ENCODE measurements at places on chromosomes 1 and 21. TPM values are rescaled to one million over a fixed set of nuclear protein-coding genes. Genes with fewer than 3 reads are reported as not detected.
A peak's percentile ranks its signal among the peaks of the same experiment; 100 is the strongest.

DNA sequence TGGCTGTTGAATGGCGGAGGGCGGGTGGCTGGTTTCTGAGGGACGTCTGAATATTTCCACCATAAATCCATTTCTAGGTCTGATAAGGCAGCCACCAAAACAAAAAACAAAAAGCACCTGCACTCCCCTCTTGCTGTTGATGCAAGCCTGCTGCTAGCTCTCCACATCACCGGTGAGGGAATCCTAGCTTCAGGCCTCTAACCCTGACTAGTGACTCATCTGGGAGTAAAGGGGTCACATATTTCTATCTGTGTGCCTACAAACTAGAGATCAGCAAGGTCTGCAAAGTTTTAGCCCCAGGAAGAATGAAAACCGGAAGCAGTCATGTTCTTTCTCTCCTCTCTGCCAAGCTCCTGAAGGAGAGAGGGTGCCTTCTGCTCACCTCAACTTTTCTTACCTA lies 10.3 kb upstream of the ERMAP start:
- H3K27ac ChIP-seq: no peak overlapping the region
- H3K36me3 ChIP-seq: no peaks in the 10 kb centered on the region
- no peak overlapping the region for H3K4me3 ChIP-seq
- DNase-seq: no peak
- no peaks in the 10 kb centered on the region for H3K4me1 ChIP-seq

GRCh38 chr1:202959276-202959620 lies 1.1 kb upstream of the ADIPOR1 start:
- no peak for DNase-seq
- H3K4me3 ChIP-seq: no peak overlapping the region
- peaks cover 24% of the 10 kb centered on the region for H3K4me1 ChIP-seq
- H3K27me3 ChIP-seq: no peaks in the 10 kb centered on the region
- H3K36me3 ChIP-seq: no peaks in the 10 kb centered on the region
- no peak overlapping the region for H3K27ac ChIP-seq

GRCh38 chr1:222225316-222225691 lies 322.6 kb downstream of the HHIPL2 start:
- H3K4me1 ChIP-seq: no peaks in the 10 kb centered on the region
- no peaks in the 10 kb centered on the region for H3K27me3 ChIP-seq

- DNase-seq: no peak
- H3K27ac ChIP-seq: peak overlapping the region; percentile 29
- H3K27me3 ChIP-seq: no peaks in the 10 kb centered on the region
- no peaks in the 10 kb centered on the region for H3K36me3 ChIP-seq
- H3K4me3 ChIP-seq: no peak overlapping the region
These were observed 40.6 kb upstream of the RAB4A start for GRCh38 chr1:229230140-229230892.

DNA sequence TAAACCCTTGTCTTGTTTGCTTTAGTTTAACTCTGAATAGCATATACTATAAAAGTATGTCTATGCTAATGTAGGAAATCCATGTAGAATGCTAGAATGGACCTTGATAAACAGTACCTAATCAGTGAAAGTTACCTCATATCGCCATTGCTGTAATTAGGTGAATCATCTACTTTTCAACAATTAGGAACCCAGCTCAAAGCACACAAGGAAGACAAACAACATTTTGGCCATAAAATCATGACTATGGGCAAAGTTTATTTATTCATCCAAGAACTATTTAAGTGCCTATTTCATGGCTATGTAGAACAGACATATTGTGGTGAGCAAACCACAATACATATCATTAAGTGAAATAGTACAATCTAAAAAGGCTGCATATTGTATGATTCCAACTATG lies 1043.2 kb downstream of the BRINP3 start:
- no peaks in the 10 kb centered on the region for H3K4me1 ChIP-seq
- H3K4me3 ChIP-seq: no peak overlapping the region
- DNase-seq: no peak
- no peak overlapping the region for H3K27ac ChIP-seq

- DNase-seq: no peak
- H3K4me1 ChIP-seq: no peaks in the 10 kb centered on the region
- H3K27ac ChIP-seq: no peak overlapping the region
- no peaks in the 10 kb centered on the region for H3K36me3 ChIP-seq
These were observed 10.9 kb upstream of the DMRTB1 start for GRCh38 chr1:53448241-53448841.

GRCh38 chr1:240244968-240245628 lies 153.4 kb downstream of the FMN2 start:
- DNase-seq: no peak
- no peak overlapping the region for H3K4me3 ChIP-seq
- no peaks in the 10 kb centered on the region for H3K27me3 ChIP-seq
- peaks cover 14% of the 10 kb centered on the region for H3K4me1 ChIP-seq
- H3K36me3 ChIP-seq: no peaks in the 10 kb centered on the region
- H3K27ac ChIP-seq: no peak overlapping the region

DNA sequence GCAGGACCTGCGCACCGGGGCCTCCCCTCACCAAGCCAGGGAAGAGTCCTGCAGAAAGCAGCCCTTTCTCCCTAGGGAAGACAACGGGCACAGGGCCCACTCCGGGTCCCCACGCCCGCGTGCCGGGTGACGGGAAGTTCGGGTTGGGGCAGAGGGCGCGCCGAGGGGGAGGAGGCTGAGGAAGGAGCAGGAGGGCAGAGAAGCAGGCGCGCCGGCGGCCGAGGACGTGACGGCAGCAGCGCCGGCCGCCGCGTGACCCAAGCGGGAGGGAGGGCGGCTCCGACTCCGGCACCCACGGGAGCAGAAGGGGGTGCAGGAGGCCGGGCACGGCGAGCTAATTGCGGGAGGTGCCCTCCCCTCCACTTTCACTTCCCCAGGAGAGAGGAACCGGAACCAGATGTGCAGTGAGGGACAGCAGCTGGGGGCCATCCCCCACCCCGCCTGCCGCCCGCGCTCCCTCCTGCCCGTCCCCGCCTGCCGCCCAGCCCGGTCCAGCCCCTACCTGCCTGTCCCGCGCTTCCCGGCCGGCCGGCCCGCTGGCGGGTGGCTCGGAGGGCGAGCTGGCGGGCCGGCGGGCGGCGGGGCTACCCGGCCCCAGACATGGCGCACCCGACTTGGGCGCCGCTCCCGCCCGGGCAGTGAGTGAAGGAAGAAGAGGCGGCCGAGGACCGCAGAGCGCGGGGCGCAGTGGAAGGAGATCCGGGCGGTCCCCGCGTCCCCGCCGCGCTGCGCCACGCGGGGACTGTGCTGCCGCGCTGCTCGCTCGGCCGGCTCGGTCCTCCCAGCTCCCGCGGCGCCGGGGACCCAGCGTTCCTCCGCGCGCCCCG lies 510 bp downstream of the DENND4B start:
- H3K36me3 ChIP-seq: no peaks in the 10 kb centered on the region
- H3K27ac ChIP-seq: peak overlapping the region; percentile 99
- DNase-seq: peak; percentile 90
- H3K4me1 ChIP-seq: peaks cover 13% of the 10 kb centered on the region
- H3K4me3 ChIP-seq: peak overlapping the region; percentile 93

GRCh38 chr1:226093621-226094020 lies 31.1 kb downstream of the H3-3A start:
- H3K36me3 ChIP-seq: no peaks in the 10 kb centered on the region
- H3K4me1 ChIP-seq: no peaks in the 10 kb centered on the region
- no peak for DNase-seq
- H3K27ac ChIP-seq: no peak overlapping the region
- H3K27me3 ChIP-seq: no peaks in the 10 kb centered on the region
- H3K4me3 ChIP-seq: no peak overlapping the region

- H3K27ac ChIP-seq: no peak overlapping the region
- no peaks in the 10 kb centered on the region for H3K4me1 ChIP-seq
- no peak overlapping the region for H3K4me3 ChIP-seq
- DNase-seq: no peak
These were observed 84.6 kb downstream of the GPR88 start for GRCh38 chr1:100622506-100622905.

- no peak for DNase-seq
- H3K27ac ChIP-seq: peak overlapping the region; percentile 60
- peaks cover 72% of the 10 kb centered on the region for H3K4me1 ChIP-seq
These were observed 70.3 kb upstream of the F3 start for GRCh38 chr1:94611681-94612475.

DNA sequence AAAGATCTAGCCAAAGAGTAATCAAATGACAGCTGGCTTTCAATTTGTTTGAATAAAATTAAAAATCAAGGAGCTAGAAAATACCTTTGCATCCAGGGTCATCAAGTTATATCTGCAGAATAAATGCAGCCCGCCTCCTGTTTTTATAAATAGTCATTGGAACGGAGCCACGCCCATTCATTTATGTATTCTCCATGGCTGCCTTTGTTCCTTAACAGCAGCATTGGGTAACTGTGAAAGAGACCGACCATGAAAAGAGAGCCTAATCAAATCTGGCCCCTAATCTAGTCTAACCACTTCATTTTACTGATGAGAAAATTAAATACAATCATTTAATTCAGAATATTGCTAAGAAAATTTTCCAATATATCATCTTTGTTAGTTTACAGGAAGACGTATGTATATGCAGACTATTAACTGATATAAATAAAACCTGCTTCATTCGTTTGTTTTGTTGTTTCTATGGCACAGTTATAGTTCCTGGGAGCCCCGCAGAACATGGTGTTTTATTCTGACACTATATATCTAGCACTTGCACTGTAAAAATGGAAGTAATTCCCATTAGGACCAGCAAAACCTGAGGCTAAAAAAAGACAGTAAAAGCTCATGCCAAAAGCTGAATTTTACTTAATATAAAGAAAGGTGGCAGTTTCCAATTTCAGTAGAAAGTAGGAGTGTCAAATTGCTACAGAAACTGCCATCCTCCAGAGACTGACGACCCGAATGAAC lies 111.8 kb upstream of the PALMD start:
- H3K27me3 ChIP-seq: no peaks in the 10 kb centered on the region
- H3K4me3 ChIP-seq: no peak overlapping the region
- DNase-seq: no peak
- H3K4me1 ChIP-seq: no peaks in the 10 kb centered on the region

The GCSAML gene
- total RNA-seq: 0.14 TPM

The HSD3B2 gene
- 3.3 TPM for total RNA-seq

The SH3BGR gene
- total RNA-seq: 6.0 TPM

The CELA3B gene
- total RNA-seq: not detected

The ZBTB8B gene
- total RNA-seq: under 0.01 TPM
